Mammary epithelial cell (primary cell): ENCODE measurements at places on chromosomes 5 and 9.

GRCh38 chr9:135379540-135380267 lies 99.9 kb upstream of the PPP1R26 start:
- no peak for DNase-seq

GRCh38 chr5:608429-609370 lies 3.4 kb upstream of the CEP72 start:
- DNase-seq: no peak

GRCh38 chr5:111859533-111860270 lies 102.7 kb upstream of the NREP start:
- no peak for DNase-seq

- DNase-seq: no peak
Measured at GRCh38 chr5:133925866-133926488, 42.4 kb downstream of the C5orf15 start.

- no peak for DNase-seq
Measured at GRCh38 chr5:110116539-110116938, 426.8 kb downstream of the MAN2A1 start.

DNA sequence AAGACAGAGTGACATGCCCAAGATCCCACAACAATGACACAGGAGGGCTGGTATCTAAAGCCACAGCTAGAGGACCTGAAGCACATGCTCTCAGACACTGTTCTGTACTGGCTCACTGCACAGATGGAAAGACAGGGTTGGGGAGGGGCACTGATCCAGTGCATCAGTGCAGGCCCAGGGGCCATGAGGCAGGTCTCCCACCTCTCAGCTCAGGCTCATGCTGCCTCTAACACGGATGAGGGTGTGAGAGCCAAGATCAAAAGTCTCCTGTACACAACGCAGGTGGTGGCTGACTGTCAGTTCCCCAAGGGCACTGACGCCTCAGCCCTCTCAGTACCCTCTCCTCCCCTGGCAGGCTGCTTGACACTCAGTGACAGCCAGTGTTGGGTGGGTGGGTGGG lies 10.9 kb downstream of the RAPGEF1 start:
- DNase-seq: no peak

GRCh38 chr5:74098941-74099340 lies 472.9 kb downstream of the ARHGEF28 start:
- DNase-seq: no peak

GRCh38 chr5:76818844-76819831 lies at the start of gene F2RL1:
F2RL1 (plus strand) TSS chr5:76819030; CDS start chr5:76819183, 153 bp downstream.
- peak; percentile 98 for DNase-seq

DNA sequence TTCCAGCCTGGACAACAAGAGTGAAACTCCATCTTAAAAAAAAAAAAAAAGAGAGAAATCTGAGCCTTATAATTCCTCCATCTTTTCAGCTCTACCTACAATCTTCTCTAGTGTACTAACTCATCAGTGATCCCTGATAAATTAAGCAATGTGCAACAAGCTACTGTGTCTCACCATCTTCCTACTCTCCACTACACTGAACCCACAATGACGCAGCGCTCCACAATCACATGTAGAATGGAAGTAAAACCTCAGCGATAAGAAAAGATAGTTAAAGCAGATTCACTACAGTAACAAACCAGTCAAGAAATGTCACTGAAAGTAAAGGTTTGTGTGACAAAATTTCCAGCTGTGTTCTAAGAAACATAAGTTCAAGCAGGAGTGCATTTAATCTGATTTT lies 13.5 kb downstream of the ABCA1 start:
- no peak for DNase-seq

DNA sequence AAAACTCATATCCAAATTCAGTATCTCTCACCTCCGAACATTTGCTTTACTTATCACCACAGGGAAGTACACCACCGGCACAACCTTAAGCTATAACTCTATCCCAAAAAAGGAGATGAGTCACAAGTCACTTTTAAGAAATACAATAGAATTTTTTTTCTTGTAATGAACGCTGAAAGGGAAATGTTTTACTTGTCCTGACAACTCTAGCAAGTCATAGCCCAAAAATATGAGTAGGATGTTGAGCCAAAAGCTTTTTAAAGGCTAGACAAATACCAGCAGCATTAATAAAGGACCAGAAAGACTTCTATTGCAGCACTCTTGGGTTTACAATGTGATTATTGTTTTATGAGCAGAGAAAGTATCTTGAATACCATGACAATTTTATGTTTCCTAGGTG lies 147.3 kb upstream of the FST start:
- DNase-seq: peak; percentile 98

GRCh38 chr9:95574176-95574575 lies 57.4 kb upstream of the PTCH1 start:
- DNase-seq: no peak

DNA sequence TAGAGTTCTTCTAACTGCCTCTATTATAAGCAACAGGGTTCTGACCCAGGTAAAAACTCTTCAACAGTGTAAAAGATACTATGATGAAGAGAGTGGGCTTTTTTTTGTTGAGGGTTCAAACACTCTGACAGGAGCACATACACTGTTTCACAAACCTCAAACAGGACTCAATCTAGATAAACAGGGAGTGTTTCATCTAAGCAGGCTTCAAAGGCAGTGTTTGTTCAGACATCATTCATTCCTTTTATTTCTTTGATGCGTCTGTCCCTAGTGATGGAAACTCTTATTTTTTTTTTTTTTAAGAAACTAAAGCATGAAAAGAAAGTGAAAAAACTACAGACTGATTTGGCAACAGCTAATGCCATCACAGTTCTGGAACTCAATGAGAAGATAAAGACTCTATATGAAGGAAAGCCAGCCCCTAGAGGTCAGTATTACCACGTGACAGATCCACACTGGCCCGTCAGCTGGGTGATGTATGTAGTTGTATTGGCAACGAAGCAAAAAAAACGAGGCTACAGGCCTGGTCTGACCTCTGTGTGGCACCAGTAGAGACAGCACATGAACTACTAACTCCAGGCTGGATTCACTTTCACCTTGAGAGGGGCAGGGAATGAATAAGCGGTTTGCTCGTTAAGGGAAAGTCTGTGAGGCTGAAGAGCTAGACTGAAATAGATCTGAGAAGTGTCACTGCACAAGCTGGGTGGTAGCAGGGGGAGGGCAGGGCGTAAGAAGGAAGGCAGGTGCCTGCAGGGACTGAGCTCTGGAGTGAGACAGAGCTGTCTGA lies 172.2 kb downstream of the CCDC192 start:
- peak; percentile 51 for DNase-seq

GRCh38 chr5:108276187-108277050 lies 105.5 kb downstream of the FBXL17 start:
- no peak for DNase-seq

DNA sequence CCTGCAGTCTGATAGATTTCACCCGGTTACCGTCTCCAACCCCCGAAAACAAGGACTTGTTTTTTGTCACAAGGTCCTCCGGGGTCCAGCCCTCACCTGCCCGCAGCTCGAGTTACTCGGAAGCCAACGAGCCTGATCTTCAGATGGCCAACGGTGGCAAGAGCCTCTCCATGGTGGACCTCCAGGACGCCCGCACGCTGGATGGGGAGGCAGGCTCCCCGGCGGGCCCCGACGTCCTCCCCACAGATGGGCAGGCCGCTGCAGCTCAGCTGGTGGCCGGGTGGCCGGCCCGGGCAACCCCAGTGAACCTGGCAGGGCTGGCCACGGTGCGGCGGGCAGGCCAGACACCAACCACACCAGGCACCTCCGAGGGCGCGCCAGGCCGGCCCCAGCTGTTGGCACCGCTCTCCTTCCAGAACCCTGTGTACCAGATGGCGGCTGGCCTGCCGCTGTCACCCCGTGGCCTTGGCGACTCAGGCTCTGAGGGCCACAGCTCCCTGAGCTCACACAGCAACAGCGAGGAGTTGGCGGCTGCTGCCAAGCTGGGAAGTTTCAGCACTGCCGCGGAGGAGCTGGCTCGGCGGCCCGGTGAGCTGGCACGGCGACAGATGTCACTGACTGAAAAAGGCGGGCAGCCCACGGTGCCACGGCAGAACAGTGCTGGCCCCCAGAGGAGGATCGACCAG lies 121.3 kb downstream of the DAB2IP start:
- DNase-seq: no peak

DNA sequence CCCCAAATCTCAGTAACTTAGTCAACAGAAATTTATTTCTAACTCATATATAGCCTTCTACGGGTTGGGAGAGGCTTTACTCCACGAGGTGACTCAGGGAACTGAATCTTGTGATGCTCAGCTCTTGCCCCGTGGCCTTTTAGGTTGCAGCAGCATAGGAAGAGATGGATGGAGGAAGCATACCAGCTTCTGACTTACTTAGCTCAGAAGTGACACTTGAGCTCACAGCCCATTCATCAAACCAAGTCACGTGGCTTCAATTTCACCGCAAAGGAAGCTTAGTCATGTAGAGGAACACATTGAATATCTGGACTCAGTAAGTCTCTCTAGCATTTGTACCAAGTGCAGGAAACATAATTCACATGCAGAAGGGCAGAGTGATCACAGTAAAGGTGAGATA lies 124.1 kb upstream of the KCNN2 start:
- peak; percentile 41 for DNase-seq

GRCh38 chr5:113507601-113508000 lies 5.9 kb upstream of the YTHDC2 start:
- no peak for DNase-seq

DNA sequence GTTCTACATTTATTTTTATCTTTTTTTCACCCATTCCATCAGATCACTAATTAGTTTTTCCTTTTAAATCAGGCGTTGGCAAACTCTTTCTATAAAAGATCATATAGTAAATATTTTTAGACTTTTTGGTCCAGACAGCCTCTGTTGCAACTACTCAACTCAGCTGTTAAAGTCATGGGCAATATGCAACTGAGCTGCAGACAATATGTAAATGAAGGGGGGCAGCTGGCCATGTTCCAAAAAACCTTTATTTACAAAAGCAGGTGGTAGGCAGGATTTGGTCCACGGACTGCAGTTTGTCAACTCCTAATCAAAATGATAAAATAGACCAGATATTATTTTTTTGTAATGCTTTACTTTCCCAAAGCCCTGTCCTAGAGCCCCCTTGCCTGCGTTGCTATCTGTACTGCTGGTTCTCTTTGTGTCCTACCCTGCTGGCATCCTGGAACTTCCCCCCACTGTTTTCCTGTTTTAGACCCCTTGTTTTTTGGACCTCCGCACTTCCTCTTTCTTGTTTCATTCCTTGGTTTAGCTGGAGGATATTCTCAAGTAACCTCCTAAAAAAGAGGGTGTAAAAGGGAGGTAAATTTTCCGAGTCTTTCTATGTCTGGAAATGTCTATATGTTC lies 24.7 kb upstream of the TNFSF8 start:
- no peak for DNase-seq

- no peak for DNase-seq
Measured at GRCh38 chr5:142719836-142720370, 34.0 kb upstream of the FGF1 start.

DNA sequence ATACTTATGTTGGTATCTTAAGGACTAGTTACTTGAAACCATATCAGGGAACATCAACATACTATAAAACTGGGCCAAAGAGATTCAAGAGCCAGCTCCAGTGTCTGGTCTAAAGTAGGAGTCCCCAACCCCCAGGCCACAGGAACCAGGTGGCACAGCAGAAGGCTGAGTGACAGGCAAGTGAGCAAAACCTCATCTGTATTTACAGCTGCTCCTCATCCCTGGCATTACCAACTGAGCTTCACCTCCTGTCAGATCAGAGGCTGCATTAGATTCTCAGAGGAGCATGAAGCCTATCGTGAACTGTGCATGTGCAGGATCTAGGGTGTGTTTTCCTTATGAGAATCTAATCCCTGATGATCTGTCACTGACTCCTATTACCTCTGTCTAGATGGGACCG lies 581.6 kb upstream of the CDH9 start:
- no peak for DNase-seq

DNA sequence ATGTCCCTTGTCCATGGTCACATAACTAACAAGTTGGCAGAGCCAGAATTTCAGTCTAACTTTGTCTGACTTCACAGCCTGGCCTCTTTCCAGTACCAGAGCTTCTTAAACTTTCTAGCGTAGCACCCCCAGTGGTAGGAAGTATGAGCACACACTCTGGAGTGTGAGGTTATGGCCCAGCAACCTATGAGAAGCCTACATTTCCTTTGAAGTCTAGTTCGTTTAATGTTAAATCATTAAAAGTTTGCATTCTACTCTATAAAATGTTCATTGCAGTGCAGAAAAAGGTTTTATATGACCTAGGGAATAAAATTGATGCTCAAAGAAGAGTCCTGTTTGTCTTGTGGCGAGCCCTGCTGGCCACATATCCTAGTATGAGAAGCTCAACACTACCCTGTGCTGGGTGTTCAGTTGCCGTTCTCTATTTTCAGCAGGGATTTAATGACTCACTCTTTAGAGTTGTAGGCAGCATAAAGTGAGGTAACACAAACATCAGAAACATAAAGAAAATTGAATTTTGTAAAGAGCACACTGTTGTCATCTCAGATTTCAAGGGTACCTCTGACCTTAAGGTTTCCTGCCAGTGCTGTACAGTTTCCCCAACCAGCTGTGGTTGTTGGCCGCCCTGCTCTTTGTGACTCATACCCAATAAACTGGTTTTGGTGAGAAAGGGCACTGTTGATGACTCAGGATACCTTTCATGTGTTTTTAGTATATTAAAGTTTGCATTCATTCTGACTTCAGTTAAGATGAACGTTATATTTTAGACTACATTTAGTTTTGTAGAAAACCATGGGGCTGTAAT lies 14.3 kb downstream of the MCCC2 start:
- peak; percentile 98 for DNase-seq

DNA sequence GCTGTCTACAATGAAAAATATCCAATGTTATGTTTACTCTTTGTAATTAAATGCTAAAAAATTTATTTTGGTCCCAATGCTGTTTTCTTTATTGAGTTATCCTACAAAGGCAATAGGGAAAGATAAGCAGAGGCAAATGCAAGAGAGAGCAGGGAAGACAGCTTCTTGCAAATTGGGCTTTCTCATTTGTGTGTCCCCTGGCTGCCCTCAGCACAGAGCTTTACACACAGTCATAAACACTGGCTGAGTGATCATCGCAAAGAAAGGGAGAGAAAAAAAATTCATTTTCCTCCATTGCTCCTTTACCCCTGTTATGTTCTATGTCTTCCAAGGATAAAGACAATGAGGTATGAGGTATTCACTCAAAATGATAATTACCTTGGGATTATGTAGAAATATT lies 2.3 kb upstream of the TSSK1B start:
- no peak for DNase-seq

DNA sequence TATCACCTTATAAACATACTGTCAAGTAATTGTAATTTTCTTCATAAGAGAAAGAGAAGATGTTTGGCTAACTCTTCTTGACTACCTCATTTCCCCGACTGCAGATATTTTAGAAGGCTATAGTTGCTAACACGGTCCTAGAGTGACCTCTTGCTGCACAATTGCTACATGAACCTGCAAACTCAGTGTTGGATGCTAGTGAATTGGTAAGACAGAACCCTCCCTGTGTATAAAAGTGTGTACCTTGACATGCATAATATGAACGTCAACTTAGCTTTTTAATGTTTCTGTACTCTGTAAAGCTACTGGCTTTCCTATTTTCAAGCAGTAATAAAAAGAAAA lies 46.7 kb upstream of the CER1 start:
- peak; percentile 25 for DNase-seq

- peak; percentile 31 for DNase-seq
Measured at GRCh38 chr5:87074934-87075541, 192.6 kb upstream of the RASA1 start.

GRCh38 chr9:98081477-98082219 lies 25.1 kb downstream of the NANS start:
- DNase-seq: peak; percentile 54
